ACHN (cell line): ENCODE measurements at places on chromosomes 5 and 9.

GRCh38 chr5:98734646-98735045 lies 38.8 kb upstream of the RGMB start:
- DNase-seq, result no peak

- peak; percentile 33 for DNase-seq
Measured at GRCh38 chr9:109381011-109381729, 60.3 kb upstream of the EPB41L4B start.

- no peak for DNase-seq
Measured at GRCh38 chr5:154396128-154396527, 49.7 kb upstream of the SAP30L start.

DNA sequence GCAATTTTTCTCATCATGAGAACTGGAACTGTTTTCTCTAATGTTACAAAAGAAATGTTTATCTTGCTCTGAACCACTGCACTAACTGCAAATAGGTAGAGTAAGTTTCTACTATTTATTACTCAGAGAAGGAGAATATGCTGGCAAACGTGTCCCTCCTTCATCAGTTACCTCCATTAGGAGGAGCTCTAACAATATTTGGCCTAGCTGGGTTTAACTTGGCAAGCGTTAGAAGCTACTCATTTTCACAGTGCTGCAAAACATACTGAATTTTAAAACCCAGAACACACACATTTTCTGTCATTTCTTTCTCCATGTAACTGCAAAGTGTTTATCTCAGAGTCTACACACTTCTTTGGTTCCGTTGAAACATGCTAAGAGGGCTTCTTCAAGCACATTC lies 101.0 kb upstream of the GABRG2 start:
- DNase-seq, result peak; percentile 38

GRCh38 chr9:68599826-68600225 lies 59.1 kb upstream of the TMEM252 start:
- no peak for DNase-seq

DNA sequence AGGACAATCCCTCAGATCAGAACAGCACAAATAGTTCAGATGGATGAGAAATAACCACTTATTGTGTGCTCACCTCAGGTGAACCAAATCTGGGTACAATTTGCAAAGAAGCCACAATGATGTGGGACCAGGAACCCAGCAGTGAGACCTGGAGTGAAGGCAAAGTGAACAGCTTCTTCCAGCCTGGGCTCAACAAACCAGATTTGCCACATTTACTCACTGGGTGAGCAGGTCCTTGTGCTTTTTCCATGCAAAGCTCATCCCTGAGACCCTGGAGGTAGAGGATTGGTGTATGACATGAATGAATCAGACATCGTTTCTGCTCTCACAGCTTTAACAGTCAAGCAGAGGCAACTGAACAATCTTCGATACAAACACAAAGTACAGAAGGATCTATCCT lies 29.1 kb upstream of the GRIA1 start:
- DNase-seq, result no peak

- no peak for DNase-seq
Measured at GRCh38 chr5:87752362-87752761, 339.6 kb upstream of the CCNH start.

DNA sequence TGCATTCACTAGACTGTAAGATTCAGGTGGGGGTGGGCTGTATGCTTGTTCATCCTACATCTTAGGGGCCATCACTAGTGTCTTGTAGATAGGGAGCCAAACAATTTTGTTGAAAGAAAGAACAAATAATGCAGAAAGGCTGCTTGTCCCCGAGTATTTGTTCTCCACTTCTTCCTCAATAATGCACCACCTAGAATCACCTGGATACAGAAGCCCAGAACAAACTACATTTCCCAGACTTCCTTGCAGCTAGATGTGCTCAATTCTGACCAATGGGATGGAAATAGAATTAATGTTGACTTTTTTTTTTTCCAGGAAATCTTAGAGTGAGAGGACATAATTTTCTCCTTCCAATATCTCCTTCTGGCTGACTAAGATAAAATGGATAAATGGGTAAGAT lies 38.9 kb upstream of the TNFSF8 start:
- DNase-seq, result no peak

DNA sequence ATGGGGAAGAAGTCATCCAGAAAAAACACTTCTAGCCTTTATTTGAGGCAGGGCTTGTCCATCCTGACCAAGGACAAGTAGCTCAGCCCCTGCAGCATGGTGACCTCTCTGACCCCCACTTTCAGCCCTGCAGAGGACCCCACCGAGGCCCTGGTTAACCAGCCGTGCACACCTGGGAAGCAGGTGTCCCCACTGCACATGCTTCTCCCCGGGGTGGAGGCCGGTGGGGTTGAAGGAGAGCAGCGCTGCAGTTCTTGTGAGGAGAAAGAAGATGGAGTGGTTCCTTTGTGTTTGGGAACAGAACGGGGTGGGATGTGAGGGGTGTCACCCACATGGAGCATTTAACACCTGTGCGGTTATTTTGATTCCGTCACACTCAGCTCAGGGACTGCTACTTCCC lies 21.1 kb upstream of the ZBTB34 start:
- no peak for DNase-seq

DNA sequence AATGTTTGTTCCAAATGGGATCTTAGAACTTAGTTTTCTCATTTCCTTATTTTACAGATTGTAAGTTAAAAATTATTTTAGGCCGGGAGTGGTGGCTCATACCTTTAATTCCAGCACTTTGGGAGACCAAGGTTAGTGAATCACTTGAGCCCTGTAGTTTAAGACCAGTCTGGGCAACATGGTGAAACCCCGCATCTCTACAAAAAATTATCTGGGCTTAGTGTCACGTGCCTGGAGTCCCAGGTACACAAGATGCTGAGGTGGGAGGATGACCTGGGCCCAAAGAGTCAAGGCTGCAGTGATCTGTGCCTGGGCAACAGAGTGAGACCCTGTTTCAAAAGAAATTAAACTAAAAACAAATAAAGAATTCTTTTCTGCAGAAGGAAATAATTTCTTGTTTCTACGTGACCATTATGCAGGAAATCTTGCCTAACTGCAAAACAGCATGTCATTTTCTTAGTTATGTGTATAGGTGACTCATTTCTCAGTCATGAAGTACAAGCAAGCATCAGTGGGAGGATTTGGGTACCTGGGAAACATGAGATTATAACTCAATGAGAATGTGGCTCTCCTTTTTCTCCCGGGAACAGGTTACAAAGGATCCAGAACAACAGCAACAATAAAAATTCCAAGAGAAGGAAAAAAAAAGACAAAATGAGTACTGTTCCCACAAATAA lies 375.1 kb upstream of the ST8SIA4 start:
- peak; percentile 20 for DNase-seq

DNA sequence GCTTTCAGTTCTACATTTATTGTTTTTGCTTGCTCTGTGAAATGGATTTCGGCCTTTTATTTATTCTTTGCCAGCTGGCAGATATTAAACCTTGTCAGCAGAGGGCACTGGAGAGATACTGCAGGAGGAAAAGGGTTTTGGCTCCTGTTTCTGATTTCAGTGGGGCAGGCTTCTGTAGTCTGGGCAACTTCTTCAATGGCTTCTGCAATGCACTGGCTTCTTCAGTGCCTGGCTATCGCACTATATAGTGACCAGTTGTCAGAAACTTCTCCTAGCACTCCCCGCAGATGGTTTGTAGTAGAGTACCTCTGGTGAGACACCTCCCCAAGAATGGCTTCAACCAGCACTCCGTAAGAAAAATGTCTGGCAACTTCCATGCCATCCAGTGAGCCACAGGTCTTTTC lies 3.2 kb upstream of the NFX1 start:
- DNase-seq, result peak; percentile 71

DNA sequence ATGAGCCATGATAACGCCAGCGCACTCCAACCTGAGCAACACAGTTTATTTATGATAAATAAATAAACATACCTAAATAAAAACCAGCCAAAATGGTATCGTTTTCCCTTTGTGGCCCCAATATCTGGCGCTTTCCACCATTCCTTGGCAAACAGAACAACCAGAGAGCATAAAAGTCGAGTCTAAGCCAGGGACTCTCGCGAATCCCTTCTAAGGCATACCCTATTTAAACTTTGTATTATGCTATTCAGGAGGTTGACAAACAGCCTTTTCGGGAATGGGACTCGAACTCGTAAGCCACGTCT lies 386 bp upstream of the MATR3 start:
- no peak for DNase-seq

DNA sequence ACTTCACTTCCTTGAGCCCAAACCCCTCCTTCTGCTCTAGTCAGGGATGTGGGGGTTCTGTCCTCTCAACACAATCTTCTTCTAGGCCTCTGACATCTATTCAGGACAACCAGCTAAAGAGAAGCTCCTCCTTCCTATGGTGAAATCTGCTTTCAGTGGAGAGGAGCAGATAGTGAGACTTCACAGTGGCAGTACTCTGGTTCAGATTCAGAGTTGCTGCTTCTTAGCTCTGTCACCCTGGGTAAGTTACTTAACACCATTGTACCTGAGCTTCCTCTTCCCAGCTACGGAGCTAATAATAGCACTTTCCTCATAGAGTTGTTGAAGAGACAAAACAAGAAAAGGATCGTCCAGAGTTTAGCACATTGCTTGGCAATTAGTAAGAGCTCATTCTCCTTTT lies 77.3 kb upstream of the LARP1 start:
- DNase-seq, result no peak
